ENCODE measurements at places on chromosomes 7 and 10.

DNA sequence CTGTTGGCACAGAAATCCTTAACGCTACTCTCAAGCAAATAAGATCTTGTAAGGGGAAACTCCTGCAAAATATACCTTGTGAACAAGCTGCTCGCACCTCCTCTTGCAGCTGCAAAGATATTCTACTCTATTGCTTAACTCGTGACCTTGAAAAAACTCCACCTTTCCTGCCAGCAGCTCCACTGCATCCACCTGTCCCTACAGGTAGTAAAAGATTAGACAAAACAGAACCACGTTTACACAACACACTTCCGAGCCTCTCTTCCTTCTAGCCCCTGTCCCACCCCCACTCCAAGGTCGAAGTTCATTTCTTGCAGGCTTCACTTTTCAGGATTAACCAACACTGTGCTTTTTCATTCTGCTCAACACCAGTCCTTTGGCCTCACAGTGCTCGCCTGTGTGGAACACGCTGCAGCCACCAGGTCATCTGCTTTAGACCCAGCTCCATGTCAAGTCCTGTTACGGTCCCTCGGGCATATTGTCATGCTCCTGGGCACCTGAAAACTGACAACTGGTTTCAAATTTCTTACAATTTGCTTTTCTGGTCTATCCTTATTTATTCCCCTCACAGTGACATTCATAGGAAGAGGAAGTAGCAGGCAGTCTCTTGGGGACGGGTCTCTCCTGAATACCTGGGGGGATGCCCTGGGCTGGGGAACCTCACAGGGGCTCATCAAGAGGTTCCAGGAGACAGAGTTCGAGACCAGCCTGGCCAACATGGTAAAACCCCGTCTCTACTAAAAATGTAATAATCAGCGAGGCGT, 165.8 kb upstream of the KLF14 start:
- no peak for DNase-seq

- DNase-seq = no peak
These were observed 6.9 kb upstream of the ZNF138 start for GRCh38 chr7:64787295-64787694.

DNA sequence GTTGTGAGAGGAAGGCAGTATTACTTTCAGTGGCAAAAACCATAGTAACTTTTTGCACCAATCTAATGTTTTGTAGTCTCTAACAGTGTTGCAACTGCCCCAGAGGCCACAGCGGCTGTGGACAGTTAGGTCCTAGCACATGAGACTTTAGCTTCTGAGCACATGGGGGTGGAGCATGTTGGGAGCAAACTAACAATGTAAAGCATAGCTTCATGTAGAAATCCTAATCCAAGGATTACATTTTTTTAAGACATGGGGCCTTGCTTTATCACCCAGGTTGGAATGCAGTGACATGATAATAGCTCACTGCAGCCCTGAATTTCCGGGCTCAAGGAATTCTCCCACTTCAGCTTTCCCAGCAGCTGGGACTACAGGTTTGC, 49.0 kb downstream of the LAMB1 start:
- DNase-seq = no peak

- DNase-seq = no peak
These were observed 32.0 kb downstream of the ADAP1 start for GRCh38 chr7:922334-923107.
